ENCODE measurements at places on chromosomes 13 and 19. TPM values are rescaled to one million over a fixed set of nuclear protein-coding genes. Genes with fewer than 3 reads are reported as not detected.

GRCh38 chr13:52921194-52921593, 72.8 kb upstream of the PCDH8 start:
- DNase-seq, result no peak

GRCh38 chr19:8148410-8149260, 757 bp downstream of the FBN3 start:
- no peak for DNase-seq

GRCh38 chr13:41312176-41312500, 1.1 kb downstream of the NAA16 start:
- peak; percentile 57 for DNase-seq

DNA sequence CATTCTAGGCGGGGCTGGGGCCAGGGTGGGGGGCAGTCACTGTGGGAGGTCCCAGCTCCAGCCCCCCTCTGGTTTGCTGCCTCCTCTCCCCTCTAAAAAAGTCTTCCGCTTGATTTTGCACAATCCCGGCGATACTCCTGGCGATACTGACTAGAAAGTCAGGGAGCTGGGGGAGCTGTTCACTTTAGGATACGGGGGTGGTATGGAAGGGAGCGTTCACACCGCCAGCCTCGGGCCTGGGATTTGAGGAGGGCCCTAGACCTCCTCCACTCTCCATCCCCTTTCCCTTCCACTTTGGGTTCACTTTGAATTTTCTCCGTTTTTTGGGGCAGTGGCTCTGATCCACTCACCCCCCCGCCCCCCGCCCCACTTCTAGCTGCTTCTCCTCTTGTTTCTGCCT, 35.0 kb downstream of the KEAP1 start:
- DNase-seq, result no peak

RNF225 gene
- not detected for total RNA-seq

PDE4A gene
- total RNA-seq, result 13.7 TPM

DNA sequence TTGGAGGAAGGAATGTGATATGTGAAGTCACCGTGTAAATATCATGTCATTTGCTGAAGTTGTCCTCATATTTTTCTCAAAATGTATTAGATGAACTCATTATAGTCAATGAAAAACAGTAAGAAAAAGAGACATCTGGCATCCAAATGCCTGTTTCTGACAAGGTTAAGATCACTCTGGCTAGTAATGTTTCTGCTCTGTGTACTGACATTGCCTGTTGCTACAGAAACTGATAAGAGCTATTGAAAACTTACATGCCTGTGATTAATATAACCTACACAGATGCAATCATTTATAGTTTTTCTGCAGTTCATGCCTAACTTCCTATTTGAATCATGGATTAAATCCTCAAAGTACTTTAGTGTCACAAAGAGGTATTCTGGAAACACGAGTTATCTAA, 249.8 kb downstream of the NBEA start:
- no peak for DNase-seq

GFY gene
- total RNA-seq, result not detected

DNA sequence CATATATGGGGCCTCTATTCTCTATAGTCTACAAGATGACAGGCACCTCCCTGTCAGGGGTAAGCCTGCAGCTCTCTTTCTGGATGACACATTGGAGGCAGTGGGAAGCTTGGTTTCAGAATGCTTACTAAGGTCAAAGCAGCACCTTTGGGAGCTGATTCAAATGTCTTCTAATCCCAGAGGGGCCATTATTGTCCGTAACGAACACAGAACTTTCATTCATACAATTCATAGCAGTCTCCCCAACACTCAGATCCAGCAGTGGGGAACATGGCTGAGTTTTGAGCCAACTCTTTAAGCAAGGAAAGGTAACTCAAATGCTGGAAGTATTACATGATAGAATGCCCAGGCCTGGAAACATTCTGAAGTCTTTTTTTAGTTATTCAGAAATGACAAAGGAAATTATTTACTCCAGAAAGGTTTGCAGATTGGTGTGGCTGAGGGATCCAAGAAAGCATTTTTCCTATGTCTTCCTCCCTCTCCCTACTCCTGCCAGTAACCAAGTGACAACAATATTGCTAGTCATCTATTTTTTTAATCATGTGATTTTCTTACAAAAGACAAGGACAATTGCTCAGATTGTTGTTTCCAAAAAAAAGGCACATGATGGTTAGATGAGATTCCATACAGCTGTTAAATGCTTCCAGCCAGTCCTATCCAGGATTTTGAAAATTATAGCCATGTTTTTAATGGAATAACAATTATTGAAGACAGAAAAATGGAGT, 118.7 kb downstream of the FOXO1 start:
- no peak for DNase-seq

ZNF428 gene
- total RNA-seq, result 38.7 TPM

DNA sequence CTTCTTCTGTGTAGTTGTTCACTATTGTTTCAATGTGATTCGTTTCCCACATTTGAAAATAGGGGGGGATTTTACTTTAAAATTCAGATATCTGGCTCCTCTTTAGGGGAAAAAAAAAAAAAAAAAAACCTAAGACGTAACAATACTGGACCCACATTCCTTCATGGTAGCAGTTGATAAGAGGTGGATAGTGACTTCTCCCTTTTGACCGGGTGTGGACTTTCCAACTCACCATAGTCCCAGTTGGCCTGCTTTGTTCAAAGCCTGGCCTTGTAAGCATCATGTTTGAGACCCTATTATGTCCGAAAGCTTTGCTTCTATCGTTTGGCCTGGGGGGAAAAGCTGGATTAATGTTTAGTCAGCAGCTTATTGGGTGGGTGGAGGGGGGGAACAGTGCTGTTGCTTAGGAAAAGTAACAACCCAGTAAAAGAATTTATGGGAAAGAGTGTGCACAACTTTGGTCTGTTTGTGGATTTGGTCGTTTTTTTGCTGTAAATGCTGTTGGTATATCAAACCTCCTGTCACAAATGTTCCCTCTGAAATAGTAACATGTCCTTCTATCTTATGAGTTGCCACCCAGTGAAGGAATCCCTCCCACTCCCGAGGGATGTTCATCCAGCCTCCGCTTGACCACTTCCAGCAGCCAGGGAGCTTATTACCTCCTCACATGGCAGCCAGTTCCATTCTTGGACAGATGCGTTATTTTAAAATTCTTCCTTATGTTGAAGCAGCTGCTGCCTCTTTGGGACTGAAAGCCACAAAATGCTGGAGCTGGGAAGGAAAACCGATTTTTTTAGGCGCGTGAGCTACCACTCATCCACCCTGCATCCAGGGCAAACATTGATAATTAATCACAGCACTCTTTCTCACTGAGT, 10.4 kb downstream of the SAMD4B start:
- no peak for DNase-seq

KL gene
- 3.3 TPM for total RNA-seq

GRCh38 chr19:2083174-2083854, 12.8 kb downstream of the MOB3A start:
- peak; percentile 52 for DNase-seq

DNA sequence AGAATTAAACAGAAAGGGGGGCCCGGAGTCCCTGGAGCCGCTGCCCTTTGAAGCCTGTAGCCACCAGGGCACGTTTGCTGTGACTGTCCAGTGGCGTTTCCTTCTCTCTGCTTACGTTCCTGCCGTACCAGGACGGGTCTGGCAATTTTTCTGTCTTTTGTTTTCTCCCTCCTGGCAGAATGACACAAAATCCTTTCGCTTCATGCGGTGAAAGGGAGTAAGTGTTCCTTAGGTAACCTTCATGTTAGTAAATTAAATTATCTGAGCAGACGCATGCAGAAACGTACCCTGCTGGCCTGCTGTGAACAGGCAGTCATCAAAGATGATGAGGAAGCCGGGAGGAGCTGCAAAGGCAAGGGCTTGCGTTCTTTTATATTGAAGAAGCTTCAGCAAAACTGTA, 299.3 kb upstream of the ARGLU1 start:
- no peak for DNase-seq

DNA sequence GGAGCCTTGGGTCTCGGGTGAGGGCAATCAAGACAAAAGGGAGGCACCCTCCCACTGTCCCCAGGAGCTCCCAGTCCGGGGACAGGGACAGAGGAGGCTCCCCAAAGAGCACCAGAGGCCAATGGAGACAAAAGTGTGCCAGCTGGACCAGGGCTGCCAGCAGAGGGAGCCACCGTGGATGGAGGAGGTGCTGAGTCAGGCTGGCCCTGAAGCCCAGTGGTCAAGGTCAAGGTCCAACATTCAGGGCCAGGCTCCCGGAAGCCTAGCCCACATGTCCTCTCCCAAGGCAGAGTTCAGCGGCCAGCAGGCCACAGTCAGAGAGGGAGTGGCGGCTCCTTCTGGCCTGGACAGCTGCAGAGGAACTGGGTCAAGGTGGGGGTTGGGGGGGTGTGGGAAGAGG, 8.4 kb downstream of the COL5A3 start:
- DNase-seq, result peak; percentile 63

DNA sequence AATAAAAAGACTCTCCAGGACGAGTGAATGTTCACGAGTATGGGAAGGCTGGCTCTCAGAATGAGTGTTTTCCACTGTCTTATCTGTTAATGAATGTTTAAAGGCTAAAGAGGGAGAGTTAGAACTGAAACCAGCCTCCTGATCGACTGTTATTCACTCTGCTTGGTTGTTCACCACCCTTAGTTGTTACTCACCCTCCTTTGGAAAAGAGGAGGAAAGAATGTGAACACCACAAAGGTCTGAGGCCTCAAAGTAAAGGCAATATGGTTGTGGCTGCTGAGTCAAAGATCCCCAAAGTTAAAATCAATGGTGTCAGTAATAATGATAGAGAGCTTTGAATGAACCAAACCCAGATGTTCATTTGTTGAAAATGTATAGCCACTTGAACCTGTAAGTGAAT, 1793.2 kb upstream of the PCDH20 start:
- no peak for DNase-seq

DNA sequence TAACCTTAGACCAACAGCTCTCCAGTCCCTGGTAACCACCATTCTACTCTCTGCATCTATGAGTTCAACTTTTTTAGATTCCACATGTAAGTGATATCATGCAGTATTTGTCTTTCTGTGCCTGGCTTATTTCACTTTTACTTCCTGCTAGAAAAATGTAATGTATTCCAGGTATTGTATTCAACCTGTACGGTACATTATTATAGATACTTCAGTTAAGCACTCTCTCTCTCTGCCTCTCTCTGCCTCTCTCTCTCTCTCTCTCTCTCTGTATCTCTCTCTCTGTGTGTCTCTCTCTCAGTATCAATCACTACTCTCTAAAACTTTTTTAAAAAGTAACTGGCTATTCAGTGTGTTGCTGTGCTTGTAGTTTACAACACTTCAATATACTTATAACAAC, 8.4 kb downstream of the DACH1 start:
- DNase-seq, result no peak

DNA sequence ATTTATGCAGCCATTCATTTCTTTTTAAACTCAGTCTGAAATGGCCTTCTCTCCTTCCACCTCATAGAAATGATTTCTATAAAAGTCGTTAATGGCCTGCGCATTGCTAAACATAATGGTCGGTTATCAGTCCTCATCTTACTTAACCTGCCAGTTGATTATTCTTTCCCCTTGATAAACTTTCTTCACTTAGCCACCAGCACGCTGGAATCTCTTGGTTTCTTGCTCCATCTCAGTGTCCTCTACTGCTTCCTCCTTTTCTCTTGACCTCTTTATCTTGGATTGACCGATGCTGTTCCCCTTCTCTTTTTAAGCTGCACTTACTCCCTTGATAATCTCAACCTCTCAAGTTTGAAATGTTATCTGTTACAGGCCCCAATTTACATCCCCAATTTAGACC, 12.2 kb upstream of the CLC start:
- DNase-seq, result no peak

ZNF562 gene
- total RNA-seq, result 27.5 TPM

- DNase-seq, result peak; percentile 62
Measured at GRCh38 chr19:53432088-53432661, 391 bp downstream of the ZNF761 start.
